ENCODE measurements at places on chromosomes 5 and 9.

DNA sequence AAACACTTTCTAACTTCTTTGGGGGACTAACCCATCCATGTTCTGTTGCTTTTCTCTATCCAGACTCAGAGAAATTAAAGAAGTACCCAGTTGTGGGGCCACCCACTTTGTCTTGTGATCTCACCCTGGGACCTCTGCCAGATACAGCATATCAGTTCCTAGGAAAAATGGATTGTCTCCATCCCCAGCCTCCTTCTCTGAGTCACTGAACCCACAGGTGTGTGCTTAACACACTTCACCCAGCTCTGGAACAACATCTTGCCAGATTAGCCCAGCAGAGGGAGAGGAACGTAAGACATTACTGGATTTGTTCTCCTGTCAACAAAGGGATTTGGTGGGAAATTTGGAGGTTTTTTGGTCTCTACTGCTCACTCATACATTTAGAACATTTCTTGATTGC is 19.2 kb downstream of the FAM240B start:
- DNase-seq = no peak

DNA sequence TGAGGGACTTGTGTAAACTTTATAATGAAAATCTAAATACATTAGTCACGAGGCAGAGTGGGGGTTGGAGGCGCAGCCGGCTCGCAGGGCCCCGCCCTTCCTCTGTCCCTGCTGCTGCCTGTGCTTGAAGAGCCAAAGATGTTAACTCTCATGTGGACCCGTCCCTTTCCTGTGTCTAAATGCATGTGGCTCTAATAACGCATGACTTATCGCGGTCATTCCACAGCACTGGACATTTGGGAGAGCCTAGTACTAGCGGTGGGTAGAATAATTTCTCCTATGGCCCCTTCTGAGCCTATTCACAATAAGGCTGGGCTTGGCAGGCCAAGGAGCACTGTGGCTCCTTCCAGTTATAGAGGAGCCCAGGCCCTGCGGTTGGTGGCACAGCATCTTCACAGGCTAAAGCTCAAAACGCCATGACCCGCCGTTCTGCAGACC is 82.3 kb upstream of the SIMC1 start:
- no peak for DNase-seq

DNA sequence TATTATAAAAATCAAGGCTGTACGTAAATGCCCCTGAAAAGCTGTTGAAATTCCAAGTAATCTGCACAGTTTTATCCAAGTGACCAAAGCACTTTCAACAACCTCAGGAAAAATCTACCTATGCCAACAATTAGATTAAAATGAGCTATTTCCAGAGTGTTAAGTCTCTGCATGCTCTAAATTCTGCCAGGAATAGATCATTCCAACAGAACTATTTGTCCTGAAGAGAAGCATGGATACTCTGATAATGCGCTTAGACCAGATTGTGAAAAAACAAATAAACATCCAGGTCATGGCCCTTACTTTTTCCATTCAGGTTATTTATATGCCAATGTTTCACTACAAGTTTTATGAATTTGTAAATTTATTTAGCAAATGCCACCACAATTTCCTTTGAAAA is 59.1 kb downstream of the PLK2 start:
- DNase-seq = no peak

DNA sequence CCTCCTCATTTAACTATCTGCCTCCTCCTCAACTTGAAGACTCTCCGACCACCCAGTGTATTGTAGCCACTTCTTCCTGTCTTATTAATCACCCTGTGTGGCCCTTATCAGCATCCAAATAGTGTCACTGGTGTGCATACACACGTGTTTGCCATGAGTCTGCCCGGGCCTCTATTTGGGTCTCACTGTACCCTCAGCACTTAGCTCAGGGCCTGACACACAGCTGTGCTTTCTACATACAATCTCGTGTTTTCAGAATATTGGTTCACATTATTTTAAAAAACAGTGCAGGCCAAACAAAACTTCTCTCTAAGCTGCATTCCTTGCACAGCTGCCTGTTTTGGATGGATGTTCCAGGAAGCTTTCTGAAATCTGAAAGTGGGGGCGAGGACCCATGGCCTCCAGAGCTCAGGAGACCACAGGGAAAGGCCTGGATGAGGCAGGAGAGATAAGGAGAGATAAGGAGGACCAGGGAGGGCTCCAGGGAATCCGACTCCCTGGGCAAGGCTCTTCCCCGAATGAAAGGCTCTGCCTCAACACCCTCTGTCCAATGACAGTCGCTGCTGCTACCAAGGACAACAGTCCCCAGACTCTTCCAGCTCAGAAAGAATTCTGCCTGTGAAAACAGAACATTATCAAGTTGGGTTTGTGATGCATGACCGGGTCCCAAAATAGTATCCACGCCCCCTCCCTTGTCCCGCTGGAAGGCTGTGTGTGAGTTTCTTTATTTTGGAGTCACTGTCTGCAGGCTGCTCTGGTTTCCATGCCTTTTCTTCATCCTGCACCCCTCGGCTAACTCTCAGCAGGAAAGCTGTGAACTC is 255.6 kb downstream of the NSG2 start:
- no peak for DNase-seq

DNA sequence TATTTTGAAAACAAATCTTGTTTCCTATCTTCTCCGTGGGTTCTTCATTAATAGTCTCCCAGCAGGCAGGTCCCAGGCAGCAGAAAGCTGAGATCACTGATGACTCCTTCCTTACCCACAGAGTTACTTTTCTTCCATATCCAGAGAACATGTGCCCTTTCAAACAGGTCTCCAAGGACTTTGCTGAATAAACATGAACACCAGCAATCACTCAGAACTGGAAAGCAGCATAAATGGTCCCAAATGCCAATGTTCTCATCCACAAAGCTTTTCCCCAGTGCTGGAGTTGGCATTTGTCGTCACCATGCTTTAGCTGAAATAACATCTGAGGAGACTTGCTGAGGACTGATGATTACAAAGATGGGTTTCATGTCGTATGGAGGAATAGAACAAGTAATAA is 134.0 kb downstream of the YIPF5 start:
- DNase-seq = no peak

DNA sequence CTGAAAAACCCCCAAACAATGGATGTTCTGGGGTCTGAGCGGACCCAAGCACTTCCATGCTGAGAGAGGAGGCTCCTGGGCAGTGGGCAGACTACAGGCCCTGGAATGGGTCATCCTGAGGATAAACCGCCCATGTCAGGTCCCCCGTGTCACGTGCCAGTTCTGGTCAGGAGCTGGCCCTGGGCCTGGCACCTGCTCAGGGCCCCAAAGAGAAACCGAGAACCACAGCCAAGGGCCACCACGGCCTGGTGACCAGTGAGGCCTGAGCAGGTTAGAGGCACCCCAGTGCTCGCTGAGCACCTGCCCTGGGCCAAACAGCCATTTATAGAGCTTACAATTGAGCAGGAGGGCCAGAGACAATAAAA is 15.8 kb downstream of the LMAN2 start:
- DNase-seq = no peak

- no peak for DNase-seq
Measured at GRCh38 chr5:150184006-150184405, 5.9 kb upstream of the SLC6A7 start.

All from activated naive CD4-positive, alpha-beta T cell treated with anti-CD3 and anti-CD28 coated beads, Interleukin-2, amount 50 U/mL, for 72 hours (primary cell).